Colonic mucosa (tissue), 4 donors: ENCODE measurements at places on chromosomes 4 and X.

- no peak for DNase-seq
Observed at GRCh38 chrX:105648732-105649131, 173.6 kb upstream of the NRK start.

- no peak for DNase-seq
Observed at GRCh38 chrX:78514852-78515251, 144.3 kb downstream of the RTL3 start.

DNA sequence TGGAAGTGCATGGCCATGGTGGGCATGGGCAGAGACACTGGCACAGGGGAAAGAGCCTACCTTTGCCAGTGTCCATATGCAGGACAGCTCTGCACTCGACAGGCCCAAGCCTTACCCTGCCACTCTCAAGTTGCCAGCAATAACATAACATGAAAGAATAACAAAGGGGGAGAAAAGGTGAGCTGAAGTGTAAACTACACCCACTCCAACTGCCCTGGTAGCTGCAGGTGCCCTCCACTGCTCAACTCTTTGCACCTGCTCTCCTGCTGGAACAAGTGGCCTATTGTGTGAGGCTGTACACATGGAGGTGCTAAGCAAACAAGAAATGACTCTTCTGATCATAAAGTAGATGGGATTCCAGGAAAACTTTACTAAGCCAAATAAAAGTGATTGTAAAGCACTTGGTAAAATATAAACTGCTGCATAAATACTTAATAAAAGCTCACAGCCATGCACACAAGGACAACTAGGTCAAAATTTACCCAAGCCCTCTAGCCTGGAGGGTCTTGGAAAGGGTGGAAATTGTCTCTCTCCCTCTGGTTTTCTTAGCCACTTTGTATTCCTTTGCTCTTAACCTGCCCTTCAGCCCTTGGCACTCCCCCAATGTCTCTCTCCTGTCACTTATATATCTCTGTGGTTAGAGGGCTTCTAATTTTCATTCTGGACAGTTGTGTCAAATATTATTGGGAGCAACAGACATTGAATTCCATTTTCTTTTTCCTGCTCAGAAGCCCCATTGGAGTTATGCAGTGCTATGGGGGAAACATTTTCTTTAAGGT lies 261.2 kb upstream of the GPC4 start:
- DNase-seq, result peak; percentile 71

DNA sequence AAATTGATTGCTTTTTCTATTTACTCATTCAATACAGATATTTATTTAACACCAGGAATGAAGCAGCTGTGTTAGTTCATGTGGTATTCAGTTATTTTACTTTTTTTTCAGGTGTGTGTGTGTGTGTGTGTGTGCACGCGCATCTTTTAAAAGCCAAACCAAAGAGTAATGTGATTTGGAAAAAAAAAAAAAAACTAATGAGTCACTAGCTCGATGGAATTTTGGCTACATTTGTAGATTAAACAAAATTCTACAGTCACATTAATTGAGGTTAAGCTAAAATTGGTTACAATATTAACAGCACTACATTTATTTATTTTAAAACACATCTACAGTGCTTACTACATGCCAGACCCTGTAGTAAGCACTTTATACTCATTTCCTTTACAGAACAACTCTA lies 66.8 kb downstream of the HHIP start:
- no peak for DNase-seq

DNA sequence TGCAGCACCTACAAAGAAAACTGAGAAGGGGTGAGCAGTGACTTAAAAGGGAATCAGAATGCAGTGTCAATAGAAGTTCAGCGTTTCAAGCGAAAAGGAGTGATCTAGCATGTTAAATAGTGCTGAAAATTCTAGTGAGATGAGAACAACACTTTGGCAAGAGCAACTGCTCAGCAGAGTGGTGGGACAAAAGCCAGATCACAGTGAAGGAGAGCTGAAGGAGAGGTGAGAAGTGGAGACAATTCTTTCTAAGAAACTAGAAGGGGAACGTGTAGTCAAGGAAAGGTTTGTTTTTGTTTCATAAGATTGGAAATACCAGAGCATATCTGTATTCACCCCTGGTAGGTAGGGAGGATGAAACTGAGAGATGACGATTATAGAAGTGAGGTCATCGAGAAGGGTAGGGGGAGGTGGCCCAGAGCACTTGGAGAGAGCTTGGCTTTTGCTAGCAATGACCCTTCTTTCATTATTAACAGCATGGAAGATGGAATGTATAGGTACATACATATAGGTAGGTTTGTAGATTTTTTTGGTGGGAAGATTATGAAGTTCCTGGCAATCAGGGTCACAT lies 33.7 kb downstream of the SRPX2 start:
- no peak for DNase-seq

GRCh38 chr4:8906991-8907595 lies 35.5 kb upstream of the HMX1 start:
- DNase-seq, result no peak

- no peak for DNase-seq
Observed at GRCh38 chr4:159787901-159788300, 685.0 kb downstream of the RAPGEF2 start.

GRCh38 chrX:12223650-12224049 lies 85.4 kb downstream of the FRMPD4 start:
- DNase-seq, result no peak

DNA sequence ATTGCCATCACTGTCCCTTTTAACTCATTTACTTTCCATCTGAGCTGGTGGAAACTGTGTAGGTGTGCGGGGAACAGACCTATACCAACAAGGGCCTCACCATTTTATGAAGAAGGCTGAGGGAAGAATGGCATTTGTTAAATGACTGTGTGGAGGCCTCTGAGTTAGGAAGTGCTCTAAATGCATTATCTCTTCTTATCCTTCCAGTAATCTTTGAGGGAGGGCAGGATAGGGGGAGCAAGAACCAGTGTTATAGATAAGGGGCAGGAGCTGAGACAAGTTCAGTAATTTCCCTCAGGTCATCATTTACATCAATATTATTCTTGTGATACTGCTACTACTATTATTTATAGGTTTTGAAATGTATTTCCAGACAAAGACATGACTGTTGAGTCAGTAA lies 122.4 kb upstream of the PDLIM3 start:
- DNase-seq, result no peak
